ENCODE measurements at places on chromosomes 4 and X. TPM values are rescaled to one million over a fixed set of nuclear protein-coding genes. Genes with fewer than 3 reads are reported as not detected.

The GCNA gene
- 2.8 TPM for total RNA-seq

The TBC1D8B gene
- total RNA-seq, result 0.92 TPM

The RGN gene
- total RNA-seq, result 5.8 TPM

The EVC2 gene
- total RNA-seq, result 1.8 TPM

The VEGFD gene
- 0.46 TPM for total RNA-seq

The FNIP2 gene
- total RNA-seq, result 53.5 TPM

The S100P gene
- total RNA-seq, result 0.46 TPM

The GAGE2A gene
- total RNA-seq, result not detected

The ANXA3 gene
- 24.7 TPM for total RNA-seq

The CLNK gene
- not detected for total RNA-seq

The APLN gene
- total RNA-seq, result 4.4 TPM

The ARMCX1 gene
- total RNA-seq, result 80.5 TPM

The GPR78 gene
- total RNA-seq, result 0.23 TPM

The CSAG2 gene
- not detected for total RNA-seq

The SPANXB1 gene
- total RNA-seq, result not detected

The F9 gene
- not detected for total RNA-seq

The MFAP3L gene
- total RNA-seq, result 25.4 TPM

The RENBP gene
- total RNA-seq, result 7.8 TPM

The CXorf58 gene
- 0.23 TPM for total RNA-seq

The MAGED4B gene
- 112 TPM for total RNA-seq

The ATP10D gene
- total RNA-seq, result 16.1 TPM

The DGKK gene
- 6.2 TPM for total RNA-seq

The ABCD1 gene
- 5.1 TPM for total RNA-seq

The JCHAIN gene
- not detected for total RNA-seq
